ENCODE measurements at places on chromosomes 5 and 9.

DNA sequence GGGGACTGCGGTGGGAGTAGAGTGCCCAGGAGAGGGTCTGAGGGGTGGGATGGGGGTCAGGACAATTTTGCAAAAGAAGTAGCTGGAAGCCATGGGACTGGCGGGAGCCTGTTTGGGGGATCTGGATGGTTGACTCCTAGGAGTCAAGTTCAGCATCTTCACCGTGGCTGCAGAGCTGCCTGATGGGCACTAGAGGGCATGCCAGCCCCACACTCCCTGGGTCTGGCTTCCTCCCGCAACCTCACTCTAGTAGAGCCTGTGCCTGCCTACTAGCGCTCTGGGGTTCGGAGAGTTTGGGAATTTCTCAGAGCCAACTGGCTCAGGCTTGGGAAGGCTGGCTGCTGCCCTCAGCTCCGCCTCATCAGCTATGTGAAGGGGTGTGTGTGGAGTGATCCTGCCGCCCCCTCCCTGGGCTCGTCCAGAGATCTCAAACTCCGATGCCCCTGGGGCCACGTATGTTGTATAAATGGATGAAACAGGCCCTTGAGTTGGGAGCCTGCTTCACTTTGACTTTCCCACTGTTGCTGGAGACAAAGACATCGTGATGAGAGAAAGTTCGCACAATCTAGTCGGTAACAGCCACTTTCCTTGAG is 10.8 kb downstream of the TSPAN17 start:
- DNase-seq = no peak

DNA sequence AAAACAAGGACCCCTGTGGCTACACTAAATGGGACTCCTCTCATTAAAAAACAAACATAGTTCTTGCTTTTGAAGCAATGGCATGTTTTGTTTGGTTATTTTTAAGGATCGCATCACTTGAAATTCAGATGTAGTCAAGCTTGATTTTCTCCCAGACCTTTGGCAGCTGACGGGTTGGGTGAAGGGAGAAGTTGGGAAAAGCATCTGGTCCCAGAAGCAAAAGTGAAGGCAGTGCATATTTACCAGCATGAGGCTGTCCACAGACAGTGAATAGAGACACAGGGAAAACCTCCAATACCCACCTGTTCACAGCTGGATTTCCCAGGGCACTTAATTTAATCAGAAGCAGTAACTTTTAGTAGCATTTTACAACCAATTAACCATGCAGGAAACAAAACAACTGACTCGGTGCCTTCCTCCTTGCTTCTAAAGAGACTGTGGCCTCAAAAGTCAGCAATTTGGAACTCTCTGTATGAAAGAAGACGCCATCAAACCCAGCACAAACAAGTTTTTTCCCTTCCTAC is 245.4 kb downstream of the EBF1 start:
- no peak for DNase-seq

DNA sequence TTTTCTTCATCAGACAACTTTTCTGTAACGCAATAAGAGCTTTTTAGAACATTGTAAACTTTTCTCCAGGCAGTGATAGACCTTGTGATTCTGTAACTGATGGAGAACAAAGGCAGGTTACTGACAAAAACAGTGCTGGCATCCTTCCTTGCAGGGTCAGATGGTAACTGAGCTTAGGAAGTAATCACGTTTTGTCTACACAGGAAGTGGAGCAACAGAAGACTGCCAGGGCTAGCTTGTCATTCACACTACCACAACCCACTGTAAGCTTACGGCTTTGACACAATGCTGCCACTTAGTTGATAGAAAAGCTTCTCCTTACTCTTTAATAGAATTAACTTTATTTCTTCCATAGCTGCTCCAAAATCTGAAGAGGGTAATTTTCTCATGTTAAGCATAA is 46.8 kb downstream of the FBN2 start:
- no peak for DNase-seq

GRCh38 chr9:115922444-115922843 is 231.1 kb upstream of the PAPPA start:
- no peak for DNase-seq

- DNase-seq = no peak
These were observed 192.0 kb downstream of the MTRR start for GRCh38 chr5:8060953-8061429.

- no peak for DNase-seq
These were observed 2.5 kb downstream of the AGPAT2 start for GRCh38 chr9:136684799-136685198.

DNA sequence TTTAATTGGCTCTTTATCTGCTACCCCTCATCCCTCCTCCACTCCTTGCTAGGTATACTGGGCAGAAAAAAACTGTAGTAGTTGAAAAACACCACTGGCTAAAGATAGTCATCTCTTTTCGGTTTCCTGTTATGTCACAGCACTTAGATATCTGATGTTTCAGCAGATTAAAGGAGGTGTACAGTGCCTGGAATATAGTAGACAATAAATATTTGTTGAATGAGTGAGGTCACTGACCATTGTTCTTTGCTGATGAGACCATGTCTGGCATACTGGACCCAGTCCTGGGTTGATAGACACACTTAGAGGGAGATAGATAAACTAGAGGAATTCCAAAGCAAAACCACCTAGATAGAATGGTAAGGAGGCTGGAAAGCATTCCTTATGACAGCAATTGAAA is 3.2 kb downstream of the GRPEL2 start:
- DNase-seq = no peak

GRCh38 chr9:71891557-71892189 is 19.3 kb downstream of the ABHD17B start:
- DNase-seq = no peak

DNA sequence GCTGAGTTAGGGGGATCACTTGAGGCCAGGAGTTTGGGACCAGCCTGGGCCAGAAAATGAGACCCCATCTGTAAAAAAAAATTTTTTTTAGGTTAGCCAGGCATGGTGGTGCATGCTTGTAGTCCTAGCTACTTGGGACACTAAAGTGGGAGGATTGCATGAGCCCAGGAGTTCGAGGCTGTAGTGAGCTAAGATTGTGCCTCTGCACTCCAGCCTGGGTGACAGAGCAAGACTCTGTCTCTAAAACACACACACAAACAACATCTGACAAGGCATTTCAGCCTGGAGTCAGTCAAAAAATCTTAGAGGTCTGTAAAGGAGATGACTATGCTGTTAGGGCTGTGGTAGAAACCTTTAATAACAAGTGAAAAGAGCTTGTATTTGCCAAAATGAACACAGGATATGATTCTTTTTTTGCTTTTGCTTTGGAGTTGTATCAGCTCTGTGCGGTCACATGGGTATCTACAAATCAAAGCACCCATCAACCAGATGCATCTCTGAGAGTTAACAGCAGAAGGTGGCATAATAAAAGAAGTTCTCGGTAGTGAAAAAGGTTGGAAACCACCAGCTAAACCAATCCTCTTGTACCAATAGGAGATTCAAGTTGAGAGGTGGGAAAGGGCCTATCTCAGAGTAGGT is 3.6 kb upstream of the PSMD5 start:
- DNase-seq = no peak

GRCh38 chr5:100667161-100667630 is 132.0 kb downstream of the FAM174A start:
- DNase-seq = no peak

GRCh38 chr9:132162764-132163456 is 1.1 kb downstream of the NTNG2 start:
- DNase-seq = no peak

- DNase-seq = no peak
These were observed 12.2 kb downstream of the CCNI2 start for GRCh38 chr5:132759114-132760048.

DNA sequence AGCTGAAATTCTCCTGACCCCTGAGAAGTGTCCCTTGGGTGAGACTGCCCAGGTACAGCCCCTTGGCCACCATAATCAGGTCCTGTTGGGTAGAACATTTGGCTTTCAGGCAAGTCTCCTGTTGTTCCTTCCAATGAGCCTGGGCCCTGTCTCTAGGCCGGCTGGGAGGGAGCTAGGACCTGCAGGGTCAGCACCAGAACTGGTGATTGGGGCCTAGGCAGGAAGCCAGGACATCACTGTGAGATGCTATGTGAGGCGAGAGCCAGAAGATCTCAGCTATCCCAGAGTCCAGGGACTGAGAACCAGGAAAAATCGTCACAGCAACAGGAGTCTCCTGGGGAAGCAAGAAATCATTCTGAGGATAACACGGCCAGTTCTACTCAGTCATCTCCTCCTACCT is 51.5 kb downstream of the PCDH1 start:
- DNase-seq = no peak

- no peak for DNase-seq
These were observed 779 bp upstream of the CTNNA1 start for GRCh38 chr5:138752341-138752950.

- DNase-seq = no peak
These were observed 90.3 kb downstream of the ANKRD55 start for GRCh38 chr5:56142614-56143372.

DNA sequence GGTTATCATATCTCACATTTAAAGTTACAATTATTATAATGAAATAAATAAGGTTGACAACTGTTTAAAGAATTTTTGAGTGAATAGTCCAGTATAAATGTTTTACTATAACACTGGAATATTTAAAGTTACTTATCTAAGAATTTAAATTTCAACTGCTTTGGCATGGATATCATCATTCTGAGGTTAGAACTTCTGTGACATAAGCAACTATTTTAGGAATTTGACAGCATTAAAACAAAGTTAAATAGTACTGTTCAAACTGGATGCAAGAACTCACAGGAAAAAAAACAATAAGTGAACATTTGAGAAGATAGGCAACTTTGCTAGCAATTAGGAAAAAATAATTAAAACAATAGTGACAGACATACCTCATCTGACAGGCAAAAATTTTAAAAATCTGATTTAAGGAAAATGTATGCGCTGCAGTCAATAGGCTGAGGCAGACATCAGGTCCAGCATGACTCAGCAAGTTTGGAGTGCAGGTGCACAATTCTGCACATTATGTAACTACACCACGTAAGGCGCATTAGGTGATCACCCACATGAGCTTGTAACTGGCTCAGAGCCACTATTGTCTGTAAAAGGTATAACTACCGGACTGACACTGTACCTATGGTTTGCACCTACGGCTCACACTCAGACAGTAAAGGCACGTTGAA is 180.6 kb downstream of the PDE4D start:
- no peak for DNase-seq

GRCh38 chr5:168052686-168053085 is 238.8 kb upstream of the WWC1 start:
- DNase-seq = no peak

GRCh38 chr5:76401801-76402250 is 1.3 kb upstream of the IQGAP2 start:
- no peak for DNase-seq

DNA sequence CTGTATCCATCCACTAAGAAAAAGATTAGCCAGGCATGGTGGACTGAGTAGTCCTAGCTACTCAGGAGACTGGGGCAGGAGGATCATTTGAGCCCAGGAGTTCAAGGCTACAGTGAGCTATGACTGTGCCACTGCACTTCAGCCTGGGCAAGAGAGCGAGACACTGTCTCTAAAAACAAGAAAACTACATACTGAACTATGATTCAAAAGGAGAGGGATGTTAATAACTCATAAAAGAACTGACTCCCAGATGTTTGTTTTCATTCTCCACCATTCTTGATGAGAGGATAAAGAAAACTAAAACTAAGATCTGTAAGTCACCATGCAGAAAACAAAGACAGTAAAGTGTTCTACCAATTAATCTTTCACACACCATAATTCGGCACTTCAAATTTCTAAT is 53.5 kb downstream of the AUH start:
- no peak for DNase-seq

DNA sequence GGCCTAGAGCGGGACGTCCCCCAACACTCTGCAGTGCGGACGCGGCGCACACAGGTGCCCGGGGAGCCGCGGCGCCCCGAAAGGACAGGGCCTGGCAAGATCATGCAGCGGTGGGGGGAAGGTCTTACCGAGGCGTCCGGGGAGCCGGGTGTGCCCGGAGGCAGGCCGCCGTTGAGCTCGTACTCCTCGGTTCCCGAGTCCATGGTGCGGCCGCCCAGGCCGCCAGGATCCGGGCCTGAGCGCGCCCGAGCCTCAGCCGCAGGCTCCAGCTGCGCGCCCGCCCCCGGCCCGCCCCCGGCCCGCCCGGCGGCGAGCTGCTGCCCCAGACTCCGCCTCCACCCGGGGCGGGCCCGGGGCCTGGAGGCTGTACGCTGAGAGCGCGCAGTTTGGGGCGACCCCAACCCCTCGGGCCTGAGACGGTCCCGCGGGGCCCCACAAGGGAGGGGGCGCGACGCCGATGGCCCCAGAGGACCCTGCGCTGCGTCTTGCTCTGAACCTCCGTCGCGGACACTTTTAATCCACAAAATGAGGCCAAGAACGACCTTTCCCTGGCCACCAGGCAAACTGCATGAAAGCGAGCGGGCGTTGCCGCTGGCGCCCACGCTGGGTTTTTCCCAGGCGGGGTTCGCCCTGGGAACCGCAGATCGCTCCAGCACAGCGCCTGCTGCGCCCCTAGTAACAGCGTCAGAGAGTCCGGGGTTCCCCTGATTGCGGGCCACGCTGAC is at the start of gene NINJ1:
Gene NINJ1, minus strand, starts transcription at position 237 of the 725 bp plus-strand sequence. Its CDS starts 34 bp downstream, at position 203.
- no peak for DNase-seq

DNA sequence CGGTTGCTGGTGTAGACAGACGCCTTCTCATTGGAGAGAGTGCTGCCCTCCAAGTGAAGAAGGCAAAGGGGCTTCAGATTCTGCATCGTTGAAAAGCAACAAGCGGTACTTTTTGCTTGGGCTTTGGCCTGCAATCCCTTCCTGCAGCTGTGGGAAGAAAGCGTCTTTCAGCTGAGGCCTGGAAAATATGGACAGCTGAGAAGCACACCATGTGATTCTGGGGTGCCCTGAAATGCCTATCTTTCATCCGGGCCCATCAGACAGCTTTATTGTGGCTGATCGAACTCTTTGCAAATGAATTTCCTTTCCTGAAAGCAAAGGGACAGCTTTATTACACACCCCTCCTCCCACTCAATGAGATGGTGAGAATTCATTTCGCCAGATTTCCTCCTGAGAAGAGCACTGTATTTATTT is 74.0 kb downstream of the NSG2 start:
- no peak for DNase-seq
